ENCODE measurements at places on chromosomes 3 and 15.
A peak's percentile ranks its signal among the peaks of the same experiment; 100 is the strongest.

- DNase-seq = no peak
These were observed 165.3 kb upstream of the BHLHE40 start for GRCh38 chr3:4813909-4814304.

DNA sequence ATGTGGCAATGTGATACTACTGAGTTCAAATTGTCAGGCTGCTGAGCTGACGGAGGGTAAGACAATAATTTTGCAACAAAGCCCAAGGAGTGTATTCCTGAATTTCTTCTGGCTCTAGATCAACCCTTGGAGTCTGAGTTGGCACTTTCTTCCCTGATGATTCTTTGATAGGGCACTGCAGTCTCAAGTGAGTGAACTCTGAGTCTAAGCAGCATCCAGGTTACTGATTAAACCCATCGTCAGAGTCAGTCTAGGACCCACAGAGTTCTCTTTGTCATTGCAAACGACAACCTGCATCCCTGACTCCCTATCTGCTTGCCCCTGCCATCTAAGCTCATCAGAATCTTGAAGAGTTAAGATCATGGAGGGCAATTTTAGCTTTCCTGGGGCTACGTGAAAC is 58.6 kb downstream of the MME start:
- DNase-seq = no peak

DNA sequence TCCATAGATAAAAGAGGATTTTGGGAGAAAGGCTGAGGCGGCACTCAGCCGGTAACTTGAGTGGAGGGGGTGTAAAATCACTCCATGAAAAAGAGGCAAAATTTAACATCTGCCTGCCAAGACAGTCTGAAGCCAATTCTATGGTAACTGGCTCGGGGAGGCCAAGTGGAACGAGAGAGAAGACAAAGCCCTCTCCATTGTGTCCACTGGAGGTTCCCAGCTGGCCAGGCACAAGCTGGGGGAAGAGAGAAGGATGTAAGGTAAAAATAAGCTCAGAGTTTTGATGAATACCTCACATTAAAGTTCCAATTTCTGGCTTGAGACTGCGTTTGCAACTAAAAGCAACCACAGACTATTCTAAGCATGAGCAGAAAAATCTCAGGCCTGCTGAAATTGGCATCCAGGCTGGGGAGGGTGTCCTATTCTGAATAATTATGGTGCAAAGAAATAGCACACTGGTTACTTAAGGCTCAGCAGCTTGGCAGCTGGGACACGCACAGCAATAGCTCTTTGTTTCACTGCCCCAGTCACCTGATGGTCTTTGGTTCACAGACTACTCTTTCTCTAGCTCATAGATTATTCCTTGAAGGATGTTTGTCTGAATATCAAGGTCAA is 48.8 kb downstream of the CHRD start:
- DNase-seq = no peak

GRCh38 chr15:99763827-99764226 is 30.6 kb upstream of the LYSMD4 start:
- no peak for DNase-seq

DNA sequence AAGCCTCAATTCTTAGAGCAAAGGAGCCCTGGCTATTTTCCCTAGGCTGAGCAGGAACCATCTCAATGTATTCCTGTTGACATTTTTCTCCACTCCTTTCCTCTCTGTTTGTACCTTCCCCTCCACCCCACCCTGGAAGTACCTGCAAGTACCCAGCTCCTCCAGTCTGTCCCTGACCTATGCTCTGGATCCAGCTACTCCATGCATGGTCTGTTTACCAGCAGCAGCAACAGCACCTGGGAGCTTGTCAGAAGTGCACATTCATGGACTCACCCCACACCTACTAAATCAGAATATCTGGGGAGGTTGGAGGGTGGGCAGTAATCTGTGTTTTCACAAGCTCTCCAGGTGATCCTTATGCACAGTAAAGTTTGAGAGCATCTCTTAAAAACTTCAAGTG is 240.7 kb upstream of the UMPS start:
- DNase-seq = no peak

DNA sequence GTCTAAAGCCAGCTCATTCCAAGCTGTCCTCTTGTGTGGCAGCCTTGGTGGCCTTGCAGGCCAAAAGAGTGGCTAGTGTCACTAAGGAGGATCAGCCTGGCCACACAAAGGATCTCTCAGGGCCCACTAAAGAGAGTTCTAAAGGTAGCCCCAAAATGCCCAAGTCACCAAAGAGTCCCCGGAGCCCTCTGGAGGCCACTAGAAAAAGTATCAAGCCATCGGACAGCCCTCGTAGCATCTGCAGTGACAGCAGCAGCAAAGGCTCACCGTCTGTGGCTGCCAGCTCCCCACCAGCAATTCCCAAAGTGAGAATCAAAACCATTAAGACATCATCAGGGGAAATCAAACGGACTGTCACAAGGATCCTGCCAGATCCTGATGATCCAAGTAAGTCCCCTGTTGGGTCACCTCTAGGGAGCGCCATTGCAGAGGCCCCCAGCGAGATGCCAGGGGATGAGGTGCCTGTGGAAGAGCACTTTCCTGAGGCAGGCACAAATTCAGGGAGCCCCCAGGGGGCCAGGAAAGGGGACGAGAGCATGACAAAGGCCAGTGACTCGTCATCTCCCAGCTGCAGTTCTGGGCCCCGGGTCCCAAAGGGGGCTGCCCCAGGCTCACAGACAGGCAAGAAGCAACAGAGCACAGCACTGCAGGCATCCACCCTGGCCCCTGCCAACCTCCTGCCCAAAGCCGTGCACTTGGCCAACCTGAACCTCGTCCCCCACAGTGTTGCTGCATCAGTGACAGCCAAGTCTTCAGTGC is 33.5 kb upstream of the ALPK3 start:
- DNase-seq = no peak

DNA sequence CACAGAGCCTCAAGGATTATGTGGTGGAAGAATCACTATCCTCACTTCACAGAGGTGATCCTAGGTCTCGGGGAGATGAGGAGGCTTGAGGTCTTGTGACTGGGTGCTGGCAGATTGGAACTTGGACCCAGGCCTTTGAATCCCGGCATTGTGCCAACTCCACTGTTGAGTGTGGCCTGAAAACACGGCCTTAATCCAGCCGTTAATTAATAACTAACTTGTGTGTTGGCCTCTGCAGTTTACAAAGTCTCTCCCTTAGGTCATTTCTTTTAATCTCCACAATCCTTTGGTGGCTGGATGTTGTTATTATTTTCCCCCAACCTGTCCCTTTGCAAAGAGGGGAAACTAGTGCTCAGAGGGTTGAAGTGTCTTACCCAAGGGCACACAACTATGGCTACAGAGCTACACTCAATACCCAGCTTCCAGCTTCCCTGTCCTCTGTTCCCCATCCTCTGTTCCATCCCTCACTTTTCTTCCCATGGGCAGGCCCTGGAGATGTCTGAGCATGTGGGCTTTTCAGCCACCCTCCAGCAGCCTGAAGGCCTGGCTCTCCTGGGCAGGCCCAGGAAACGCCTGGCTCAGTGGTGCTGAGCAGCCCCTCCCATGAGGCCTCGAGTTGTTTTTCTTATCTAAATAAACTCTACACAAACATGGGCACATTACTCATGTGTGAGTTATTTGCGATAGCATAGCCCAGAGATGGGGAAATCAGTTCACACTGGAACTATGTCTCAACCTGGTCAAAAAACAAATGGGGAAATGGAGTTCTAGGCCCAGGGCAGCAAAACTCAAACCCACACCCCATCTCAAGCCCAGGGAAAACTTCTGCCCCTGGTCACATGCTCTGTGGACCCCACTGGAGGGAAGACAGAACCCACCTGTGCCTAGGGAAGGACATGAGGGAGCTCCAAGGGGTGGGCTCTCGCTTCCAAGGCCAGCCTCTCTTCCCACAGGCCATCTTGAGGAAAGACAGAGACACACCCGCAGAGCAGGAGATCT is 16.8 kb upstream of the SMAD3 start:
- peak; percentile 65 for DNase-seq

GRCh38 chr15:34616613-34617012 is 33.2 kb upstream of the GOLGA8B start:
- DNase-seq = peak; percentile 2

- DNase-seq = no peak
These were observed 10.2 kb downstream of the EDEM1 start for GRCh38 chr3:5197470-5198312.

- DNase-seq = no peak
These were observed 90.0 kb downstream of the EFL1 start for GRCh38 chr15:82172506-82172905.

- DNase-seq = no peak
These were observed 8.7 kb upstream of the KY start for GRCh38 chr3:134659391-134660045.

GRCh38 chr3:46112296-46112695 is 85.0 kb upstream of the XCR1 start:
- DNase-seq = no peak

DNA sequence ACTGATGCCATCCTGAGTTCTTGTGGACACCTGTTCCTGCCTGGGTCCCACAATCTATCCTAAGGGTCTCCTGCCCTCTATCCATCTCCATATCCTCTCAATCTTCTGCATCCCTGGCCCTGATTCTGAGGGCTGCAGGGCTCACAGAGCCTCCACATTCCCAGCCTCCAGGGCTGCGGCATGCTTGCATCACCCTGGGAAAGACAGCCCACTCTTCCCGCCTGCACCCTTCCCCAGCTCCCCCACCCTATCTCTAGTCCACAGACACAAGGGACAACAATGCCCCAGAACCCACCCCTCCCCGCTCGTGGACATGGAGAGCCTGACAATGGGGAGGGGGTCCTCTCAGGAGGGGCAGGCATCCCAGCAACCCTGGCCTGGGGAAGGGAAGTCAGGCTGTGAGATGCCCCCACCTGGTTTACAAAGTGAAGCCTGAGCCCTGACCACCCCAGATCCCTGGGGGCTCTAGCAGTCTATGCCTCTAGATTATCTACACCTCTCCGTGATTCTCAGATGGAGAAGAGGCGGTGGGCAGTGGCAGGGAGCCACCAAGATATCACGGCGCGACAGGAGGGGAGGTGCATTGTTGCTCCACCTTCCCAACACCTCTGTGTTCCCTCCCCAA is 10.3 kb downstream of the SEMA3G start:
- no peak for DNase-seq

GRCh38 chr3:40292637-40293349 is 16.7 kb upstream of the EIF1B start:
- no peak for DNase-seq

DNA sequence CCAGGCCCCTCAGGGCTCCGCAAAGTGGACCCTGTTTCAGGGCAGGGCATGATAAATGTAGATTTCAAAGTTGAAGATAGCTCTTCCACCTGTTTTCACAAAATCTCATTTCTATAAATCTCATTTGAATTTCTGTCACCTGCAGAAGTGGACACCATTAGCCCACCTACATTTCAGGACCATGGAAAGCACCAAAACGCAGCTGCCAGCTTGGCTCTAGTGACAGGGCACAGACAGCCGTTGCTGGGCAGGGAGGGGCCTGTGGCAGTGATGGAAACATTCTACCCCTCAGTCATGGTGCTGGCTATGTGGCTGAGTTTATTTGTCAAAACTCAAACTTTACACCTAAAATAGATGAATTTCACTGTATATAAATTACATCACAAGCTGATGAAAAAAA is 40.4 kb downstream of the PRR23E start:
- DNase-seq = no peak

DNA sequence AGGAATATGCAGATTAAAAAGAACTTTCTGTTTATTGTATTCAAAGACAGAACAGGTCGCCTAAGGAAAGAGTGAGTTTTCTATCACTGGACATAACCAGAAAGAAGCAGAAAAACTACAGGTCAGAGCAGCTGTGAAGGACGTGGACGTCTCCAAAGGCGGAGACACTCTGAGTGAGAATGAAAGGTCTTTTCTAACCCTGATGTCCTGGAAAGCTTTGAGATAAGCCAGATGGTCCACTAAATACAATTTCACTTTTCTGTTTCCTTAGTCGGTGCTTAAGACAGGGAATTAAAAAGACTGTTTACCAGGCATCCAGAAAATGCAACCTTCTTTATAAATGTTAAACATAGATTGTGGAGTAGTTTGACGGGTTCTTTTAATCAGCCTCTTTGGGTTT is 360.4 kb downstream of the FGF12 start:
- no peak for DNase-seq

DNA sequence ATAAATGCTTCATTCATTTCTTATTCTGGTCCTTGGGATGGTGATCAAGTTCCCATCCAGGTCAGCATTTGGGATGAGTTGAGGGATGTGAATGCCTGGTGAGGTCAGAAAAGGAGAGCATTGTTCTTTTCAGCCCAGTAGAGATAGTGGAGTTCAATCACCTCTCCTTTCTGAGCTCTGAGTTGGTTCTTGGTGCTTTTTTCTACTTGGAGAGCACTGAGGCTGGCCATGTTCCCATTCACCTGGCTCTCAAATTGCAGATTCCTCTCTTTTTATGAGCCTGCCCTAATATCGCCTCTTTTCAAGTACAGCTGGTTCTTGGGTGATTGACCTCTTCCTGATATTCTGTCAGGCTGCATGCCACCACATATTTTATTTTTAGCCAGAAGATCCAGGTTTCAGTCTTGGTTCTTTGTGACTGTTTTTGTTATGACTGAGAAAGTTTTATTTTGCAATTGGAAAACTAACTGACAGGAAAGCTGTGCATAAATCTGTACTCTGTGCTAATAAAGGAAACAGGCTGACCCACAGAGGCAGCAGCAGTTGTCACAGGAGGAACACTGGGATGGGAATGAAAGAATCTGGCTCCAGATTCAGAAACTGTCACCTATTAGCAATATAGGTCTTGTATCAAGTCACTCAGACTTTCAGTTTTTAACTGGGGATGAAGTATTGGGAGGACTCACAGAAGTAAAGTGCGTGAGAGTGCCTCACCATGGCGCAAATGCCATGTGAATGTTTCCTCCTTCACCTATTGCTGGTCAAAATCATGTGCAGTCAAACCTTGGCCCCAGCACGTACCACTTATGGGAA is 10.7 kb downstream of the AQP9 start:
- DNase-seq = no peak

DNA sequence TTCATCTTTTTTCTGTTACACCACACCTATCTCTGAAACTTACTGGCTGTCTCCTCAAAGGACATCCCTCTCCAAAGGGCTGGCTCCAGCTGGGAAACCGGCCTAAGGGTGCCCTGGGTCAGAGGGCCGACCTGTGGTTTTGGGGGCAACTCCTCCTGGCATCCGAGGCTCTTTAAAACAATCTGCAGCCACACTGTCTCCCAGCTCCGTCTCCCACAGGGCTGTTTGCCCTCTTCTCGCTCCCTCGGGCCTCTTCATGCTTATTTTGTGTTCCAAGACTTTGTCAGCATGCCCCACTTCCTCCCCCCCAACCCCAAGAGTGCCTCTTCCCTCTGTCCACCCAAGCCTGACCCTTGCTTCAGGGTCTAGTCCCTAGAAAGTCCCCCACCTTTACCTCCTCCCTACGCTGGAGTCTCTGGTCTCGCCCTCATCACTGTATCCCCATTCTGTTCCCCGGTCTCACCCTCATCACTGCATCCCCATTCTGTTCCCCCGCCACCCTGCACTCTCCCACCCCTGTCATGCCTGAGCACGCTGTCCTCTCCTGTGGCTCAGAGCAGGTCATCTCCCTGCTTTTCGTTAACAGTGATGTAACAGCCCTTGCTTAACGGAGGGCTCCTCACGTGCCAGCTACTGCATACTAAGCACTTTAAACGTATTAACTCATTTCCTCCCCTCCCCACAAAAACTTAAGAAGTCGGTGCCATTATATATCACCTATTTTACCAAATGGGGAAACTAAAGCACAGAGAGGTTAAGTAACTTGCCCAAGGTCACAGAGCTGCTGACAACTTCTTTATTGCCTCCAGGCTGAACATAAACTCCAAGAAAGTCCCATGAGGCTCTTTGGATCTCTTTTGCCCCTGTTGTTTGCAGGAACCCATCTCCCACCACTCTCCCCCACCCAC is 1.1 kb upstream of the CSK start:
- no peak for DNase-seq
